Hindlimb muscle (tissue), 1 donor: ENCODE measurements at places on chromosomes 3 and 15. TPM values are rescaled to one million over a fixed set of nuclear protein-coding genes. Genes with fewer than 3 reads are reported as not detected.
A peak's percentile ranks its signal among the peaks of the same experiment; 100 is the strongest.

TUSC7 gene
- not detected for polyA plus RNA-seq

GOLGA6L1 gene
- not detected for polyA plus RNA-seq

MUC20 gene
- 6.6 TPM for polyA plus RNA-seq

DNA sequence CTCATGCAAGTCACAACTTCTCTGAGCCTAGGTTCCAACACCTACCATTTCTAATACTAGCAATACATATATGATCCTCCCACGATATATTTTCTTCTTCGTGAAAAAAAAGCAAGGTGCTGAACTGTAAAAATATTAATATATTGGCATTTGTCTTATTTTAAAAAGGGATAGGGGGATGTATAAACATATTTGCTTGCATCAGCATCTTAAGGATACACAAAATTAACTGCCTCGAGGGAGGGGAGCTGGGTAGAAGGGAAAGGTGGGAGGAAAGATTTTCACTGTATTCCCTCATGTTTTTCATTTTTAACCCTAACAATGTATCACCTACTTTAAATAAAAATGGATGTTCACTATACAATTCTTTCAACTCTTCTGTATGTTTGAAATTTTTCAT, 1.3 kb downstream of the HACD2 start:
- no peak for DNase-seq

- DNase-seq: no peak
Measured at GRCh38 chr3:45198264-45199260, 27.5 kb downstream of the TMEM158 start.

DNA sequence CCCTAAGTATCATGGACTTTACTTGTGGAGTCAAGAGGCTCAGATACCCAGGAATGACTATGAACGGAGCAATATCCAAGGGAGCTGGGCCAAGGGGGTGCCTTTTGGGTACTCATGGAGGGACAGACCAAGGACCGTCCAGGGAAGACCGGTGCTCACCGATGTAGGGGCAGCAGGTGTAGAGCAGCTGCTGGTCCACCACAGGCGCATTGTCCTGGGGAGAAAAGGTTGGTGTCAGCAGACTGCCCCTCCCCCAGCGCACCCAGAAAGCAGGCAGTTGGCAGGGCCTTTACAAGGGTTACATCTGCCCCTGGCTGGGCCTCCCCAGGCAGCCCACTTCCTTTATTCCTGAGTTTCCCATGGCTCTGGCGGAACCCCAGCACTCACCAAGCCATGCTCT, 7.5 kb downstream of the CDAN1 start:
- no peak for DNase-seq

GRCh38 chr3:127299276-127299675, 11.4 kb upstream of the PRR20G start:
- peak; percentile 6 for DNase-seq
